ENCODE measurements at places on chromosomes 7 and 10. TPM values are rescaled to one million over a fixed set of nuclear protein-coding genes. Genes with fewer than 3 reads are reported as not detected.

DNA sequence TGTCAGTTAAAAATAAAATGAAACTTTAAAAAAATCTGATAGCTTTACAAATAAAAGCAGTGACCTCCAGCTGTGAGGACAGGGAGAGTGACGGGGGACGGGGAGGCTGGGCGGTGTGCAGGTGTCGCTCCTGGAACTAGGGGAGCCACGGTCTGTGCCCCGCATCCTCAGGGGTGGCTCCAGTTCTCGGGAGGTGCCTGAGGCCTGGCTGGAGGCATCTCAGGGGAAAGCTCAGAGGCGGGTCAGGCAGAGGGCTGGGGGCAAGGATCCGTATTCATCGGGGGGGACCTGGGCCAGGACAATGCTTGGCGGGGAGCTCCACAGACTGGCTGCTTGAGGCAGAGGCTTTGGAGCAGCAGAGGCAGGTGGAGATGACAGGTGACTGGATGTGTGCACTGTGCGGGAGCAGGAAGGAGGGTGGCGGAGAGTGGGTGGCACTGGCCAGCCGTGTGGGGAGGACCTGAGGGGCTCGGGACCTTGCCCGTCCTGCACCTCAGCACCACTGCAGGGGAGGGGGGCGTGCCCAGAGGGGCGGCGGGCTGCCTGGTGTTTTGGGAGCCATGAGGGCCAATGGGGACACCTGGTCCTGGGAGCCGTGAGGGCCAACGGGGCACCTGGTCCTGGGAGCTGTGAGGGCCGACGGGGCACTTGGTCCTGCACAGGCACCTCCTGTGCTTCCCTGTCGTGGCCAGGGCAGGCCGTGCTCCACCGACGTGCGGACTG is 13.2 kb downstream of the PWWP2B start:
- no peak for DNase-seq

DNA sequence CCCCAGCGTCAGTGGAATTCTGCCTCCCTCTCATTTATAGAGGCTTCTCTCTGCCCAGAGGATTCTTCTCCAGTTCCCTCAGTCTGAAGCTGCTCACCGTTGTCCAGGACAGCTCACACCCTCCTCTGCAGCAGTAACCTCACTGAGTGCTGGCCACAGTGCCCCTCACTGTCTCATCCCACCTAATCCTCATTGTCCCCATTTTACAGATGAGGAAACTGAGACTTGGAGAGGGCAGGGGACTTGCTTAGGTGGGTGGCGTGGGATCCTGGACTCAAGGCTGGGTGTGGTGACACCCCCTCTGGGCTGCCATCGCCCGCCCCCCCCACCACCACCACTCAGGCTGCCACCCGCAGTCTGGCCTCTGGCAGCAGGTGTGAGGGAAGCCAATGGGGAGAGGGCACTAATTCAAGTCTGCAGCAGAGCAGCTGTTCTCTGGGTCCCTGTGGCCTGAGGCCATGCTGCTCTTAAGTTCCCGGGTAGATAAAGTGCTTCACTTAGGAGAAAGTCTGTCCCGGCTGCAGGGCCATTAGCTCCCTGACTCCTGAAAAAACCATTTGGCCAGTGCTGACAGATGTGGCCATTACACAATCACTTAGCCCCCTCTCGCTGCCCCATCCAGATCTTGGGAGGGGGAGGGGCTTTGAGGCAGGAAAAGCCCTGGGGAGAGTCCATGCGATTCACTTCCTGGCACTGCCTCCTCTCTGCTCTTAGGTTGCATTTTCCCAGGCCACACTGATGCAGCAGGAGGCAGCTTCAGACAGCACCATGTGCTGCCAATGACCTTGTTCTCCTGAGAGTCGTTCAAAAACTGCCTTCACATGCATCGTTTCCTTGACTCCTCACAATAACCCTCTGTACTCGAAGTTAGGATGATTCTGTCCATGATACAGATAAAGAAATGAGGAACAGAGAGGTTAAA is 36.3 kb downstream of the DRGX start:
- DNase-seq, result peak; percentile 10

Gene CLRN3
- 0.13 TPM for total RNA-seq

DNA sequence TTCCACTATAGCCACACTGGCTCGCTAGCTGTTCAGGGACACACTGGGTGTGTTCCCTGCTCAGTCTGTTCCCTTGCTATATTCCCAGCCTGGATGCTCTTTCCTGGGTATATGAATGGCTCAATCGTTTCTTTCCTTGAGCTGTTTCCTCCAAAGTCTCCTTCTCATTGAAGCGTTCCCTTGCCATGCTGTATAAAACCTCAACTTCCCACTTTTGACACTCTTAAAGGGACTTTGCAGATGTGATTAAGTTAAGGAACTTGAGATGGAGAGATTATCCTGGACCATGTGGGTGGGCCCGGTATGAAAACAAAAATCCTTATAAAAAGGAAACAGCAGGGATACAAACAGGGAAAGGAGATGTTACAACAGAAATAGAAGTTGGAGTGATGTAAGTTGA is 973.1 kb downstream of the LRMDA start:
- DNase-seq, result no peak

- no peak for DNase-seq
Observed at GRCh38 chr10:104028146-104028545, 57.5 kb downstream of the COL17A1 start.

Gene PODXL
- 210 TPM for total RNA-seq

Gene HGF
- total RNA-seq, result 0.25 TPM

Gene SORBS1
- total RNA-seq, result 0.77 TPM

Gene PLXNA4
- 15.4 TPM for total RNA-seq

DNA sequence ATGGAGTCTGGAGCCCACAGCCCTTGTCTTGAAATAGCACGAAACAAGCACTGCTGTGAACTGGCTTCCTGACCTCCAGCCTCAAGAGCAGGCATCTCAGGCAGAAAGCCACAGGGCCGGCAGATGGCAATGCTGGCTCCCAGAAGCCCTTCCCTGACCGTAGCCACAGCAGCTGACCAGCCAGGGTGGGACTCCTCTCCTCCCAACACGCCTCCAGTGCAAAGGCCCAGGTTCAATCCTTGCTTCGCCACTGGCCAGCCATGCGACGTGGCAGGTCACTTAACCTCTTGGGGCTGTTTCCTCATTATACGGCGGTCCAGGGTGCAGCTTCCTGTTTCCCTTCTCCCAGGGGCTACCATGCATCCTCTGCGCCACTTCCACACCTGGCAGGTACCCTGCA is 12.8 kb downstream of the PRKAG2 start:
- DNase-seq, result no peak

DNA sequence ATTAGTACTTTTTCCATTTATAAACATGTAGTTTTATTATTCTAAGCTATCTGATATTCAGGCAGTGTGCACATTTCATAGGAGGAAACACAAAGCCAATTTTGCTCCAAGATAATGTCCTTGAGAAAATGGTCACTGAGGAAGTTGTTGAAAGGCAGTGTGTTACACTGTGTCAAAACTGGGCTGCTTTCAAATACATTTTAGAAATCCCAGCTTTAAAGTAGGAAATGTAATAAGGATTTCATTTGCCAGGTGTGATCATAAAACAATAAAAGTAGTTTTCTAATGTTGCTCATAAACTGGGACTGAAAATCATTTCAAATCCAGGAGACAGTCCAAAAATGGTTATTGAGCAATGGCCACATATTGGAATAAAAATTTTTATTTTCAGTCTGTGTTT is 80.1 kb downstream of the WDR37 start:
- no peak for DNase-seq

Gene C10orf90
- not detected for total RNA-seq

DNA sequence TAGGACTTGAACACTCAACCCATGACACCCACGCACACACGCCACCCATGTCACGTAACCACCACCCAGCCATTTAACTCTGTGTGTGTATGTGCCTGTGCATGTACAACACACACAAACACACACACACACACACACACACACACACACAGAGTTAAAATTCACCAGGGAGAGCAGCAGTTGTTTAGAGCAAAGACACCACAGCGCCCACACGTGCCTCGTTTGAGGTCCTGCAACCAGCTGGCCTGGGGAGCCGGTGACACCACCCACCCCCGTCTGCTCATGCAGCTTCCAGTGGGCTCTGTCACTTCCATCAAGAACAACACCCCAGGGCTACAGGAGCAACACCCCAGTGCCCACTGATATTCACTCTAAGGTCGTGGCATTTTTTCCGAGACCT is 97.4 kb downstream of the ELFN1 start:
- DNase-seq, result no peak

GRCh38 chr10:96673318-96674099 is 46.8 kb downstream of the PIK3AP1 start:
- DNase-seq, result peak; percentile 34

Gene GNGT1
- total RNA-seq, result not detected

Gene JAZF1
- 2.8 TPM for total RNA-seq

Gene RET
- total RNA-seq, result 2.9 TPM

Gene ATRNL1
- total RNA-seq, result 0.77 TPM

Gene SH2D4B
- total RNA-seq, result under 0.01 TPM

DNA sequence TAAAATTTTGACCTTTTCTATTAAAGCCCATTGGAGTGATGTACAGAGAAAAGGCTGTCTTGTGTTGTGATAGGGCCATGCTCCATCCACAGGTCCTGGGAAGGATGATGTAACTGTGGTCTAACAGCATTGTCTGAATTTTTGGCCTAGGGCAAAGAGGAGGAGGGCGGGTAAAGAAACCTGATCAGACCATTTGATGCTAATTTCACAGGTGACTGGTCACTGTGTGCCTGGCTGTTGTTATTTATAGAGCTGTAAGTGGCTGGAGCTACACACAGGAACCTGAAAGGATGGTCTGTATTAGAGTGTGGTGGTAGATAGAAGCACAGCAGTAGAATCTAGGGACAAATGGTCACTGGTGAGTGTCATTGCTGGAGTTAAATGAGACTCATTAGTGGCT is 182.1 kb downstream of the AUTS2 start:
- DNase-seq, result no peak

- DNase-seq, result no peak
Observed at GRCh38 chr10:112722758-112723157, 227.3 kb upstream of the TCF7L2 start.

- no peak for DNase-seq
Observed at GRCh38 chr10:48811917-48812316, 127.2 kb downstream of the WDFY4 start.

Gene SPDYE1
- not detected for total RNA-seq

DNA sequence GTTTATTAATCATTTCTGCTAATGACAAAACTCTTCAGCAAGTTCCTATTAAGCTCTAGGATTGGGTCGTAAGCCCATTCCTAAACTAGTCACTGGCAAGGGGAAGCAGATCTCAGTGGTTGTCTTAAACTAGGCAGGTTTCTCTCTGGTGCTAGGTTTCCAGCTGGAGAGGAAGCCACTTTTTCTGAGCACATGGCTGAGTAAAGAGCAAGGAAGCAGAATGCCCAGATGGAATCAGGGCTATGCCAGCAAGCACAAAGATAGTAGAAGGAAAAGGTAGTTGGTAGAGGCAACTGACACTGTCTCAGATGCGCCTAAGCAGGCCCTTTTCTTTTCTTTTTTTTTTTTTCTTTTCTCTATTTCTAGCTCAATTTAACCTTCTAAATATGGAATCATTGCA is 224.9 kb downstream of the EXOC4 start:
- DNase-seq, result no peak

Measured in dermis microvascular lymphatic vessel endothelial cell (primary cell).